ENCODE measurements at places on chromosomes 11 and 22. TPM values are rescaled to one million over a fixed set of nuclear protein-coding genes. Genes with fewer than 3 reads are reported as not detected.

Gene VWCE
- total RNA-seq: 2.9 TPM

- no peak for DNase-seq
Measured at GRCh38 chr22:29072979-29073617, at the start of gene KREMEN1. Gene KREMEN1, plus strand, starts transcription at chr22:29073035. Its CDS starts 96 bp downstream, at chr22:29073131.

Gene TECTA
- total RNA-seq: 0.62 TPM

DNA sequence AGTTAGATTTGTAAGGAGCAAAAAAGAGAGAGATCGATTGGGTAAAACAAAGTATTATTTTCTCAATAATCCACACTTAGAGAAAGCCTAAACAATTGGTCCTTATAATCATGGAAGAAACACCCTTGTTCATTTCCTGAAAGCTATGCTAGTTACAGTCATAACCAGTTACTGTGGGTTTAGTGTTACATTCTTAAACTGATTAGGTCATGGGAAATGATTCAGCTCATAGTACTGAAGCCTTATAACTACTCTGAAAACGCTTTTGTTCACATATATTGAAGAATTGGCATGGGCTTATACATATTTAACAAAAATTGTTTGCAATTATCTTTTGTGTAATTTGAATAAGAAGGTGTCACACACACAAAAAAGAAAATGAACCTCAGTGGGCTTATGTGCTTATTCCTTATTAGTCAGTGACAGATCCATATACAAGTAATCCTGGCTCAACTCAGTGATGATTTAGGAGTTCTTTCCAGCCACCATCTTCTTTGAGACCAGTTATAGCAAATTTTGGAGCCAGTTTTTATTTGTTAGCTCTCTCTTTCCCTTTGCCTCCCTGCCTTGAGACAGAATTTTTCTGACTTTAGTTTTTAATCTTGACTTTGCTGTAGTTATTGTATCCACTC, 198.5 kb upstream of the CTSC start:
- no peak for DNase-seq

GRCh38 chr11:133305208-133305956, 226.9 kb downstream of the OPCML start:
- DNase-seq: no peak

Gene RAG1
- total RNA-seq: 1.1 TPM

DNA sequence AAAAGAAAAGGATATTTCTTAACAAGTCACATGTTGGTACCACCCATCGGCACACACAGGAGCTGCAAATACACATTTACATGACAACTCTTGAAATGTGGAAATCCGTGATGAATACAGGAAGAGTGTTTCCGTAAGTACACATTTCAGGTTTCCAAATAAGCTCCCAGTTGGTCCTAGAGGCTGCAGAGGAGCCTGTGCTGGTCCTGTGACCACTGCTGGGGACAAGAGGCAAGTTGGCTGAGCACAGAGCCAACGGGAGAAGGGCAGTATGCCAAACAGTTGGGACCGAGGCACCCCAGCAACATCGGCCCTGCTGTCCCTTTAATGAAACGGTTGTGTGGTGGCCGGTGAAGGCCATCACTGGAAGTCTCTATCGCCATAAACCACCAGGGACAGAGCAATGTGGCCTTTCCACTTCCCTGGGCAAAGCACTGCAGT, 38.5 kb upstream of the ARFGAP3 start:
- DNase-seq: no peak

DNA sequence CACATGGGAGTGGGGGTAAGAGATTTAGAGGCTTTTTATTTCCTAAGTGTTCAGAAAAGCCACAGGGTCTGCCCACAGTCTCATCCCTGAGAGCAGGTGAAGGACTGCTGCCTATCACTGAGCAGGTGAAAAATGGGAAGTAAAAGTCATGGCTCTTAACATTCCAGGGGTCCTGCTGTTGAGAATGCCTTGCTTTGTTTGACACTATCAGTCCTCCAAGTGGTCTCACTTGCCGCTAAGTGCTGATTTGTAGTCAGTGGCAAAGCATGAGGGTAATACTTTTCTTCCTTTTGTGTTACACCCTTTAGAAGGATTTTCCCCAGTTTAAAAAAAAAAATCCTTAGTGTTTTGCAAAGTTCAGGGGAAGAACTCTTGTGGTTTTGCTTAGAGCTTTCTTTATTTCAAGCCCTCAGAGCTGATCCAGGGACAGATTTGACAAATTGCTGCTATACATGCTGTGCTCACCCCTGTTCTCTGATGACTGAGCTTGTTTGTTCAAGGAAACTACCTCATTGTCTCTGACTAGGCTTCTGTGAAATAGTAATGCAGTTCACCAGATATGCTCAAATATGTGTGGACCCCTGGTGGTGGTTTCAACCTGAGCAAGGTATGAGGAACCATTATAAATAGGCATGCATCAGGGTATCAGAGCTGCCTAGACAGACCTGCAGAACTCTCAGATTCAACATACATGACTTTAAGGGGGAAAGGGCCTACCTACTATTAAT, 141.0 kb downstream of the ARHGAP42 start:
- DNase-seq: no peak
